ENCODE measurements at places on chromosomes 4 and X.

- DNase-seq, result no peak
Measured at GRCh38 chr4:37232315-37232714, 12.2 kb upstream of the NWD2 start.

DNA sequence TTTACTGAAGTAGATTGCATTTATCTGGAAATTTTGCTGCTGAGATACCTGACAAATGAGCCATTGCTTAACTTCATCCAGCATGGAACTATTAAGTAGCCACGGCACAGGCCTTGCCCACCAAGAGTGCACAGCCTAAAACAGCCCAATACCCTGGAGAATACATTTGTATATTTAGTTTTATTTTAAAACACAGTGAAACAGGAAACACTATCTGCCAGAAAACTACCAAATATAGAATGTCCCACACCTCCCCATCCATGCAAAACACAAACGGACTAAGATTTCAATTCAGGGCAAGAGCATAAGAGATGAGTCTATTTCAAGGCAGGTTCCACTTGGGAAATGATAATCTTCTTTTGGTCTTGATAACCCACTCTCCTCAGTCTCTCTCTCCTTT lies 57.1 kb downstream of the MAML3 start:
- DNase-seq, result no peak

DNA sequence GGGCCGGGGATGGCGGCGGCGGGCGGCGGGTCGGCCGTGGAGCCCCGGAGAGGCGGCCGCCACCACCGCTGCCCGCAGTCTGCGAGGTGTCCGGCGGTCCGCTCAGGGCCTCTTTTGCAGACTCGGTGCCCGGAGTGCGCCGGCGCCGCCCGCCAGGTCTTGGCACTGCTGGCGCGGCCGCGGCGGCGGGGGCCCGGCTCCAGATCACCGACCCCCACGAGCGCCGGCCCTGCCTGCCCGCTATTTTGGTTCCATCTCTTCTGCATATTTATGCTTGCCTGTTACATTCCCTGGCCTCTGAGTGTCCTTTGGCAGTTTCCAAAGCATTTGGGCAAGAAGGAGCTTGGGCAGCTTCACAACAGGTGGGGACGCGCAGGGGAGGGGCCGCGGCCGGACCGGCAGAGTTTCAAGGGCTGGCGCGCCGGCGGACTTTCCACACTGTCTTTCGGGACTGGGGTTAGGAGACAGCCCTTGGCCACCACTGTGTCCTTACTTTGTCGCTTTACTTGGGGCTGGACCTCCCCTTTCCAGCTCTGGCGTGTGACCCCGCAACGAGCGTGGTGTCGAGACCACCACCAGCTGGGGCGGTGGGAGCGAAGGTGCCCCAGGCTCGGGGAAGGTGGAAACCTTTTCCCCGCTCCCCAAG lies 668 bp upstream of the TAPT1 start:
- DNase-seq, result peak; percentile 58

- no peak for DNase-seq
Measured at GRCh38 chr4:139054791-139055505, 39.4 kb downstream of the NOCT start.

GRCh38 chrX:15849555-15849954 lies 5.1 kb downstream of the AP1S2 start:
- no peak for DNase-seq

GRCh38 chrX:16903274-16904022 lies 33.3 kb upstream of the RBBP7 start:
- DNase-seq, result no peak

DNA sequence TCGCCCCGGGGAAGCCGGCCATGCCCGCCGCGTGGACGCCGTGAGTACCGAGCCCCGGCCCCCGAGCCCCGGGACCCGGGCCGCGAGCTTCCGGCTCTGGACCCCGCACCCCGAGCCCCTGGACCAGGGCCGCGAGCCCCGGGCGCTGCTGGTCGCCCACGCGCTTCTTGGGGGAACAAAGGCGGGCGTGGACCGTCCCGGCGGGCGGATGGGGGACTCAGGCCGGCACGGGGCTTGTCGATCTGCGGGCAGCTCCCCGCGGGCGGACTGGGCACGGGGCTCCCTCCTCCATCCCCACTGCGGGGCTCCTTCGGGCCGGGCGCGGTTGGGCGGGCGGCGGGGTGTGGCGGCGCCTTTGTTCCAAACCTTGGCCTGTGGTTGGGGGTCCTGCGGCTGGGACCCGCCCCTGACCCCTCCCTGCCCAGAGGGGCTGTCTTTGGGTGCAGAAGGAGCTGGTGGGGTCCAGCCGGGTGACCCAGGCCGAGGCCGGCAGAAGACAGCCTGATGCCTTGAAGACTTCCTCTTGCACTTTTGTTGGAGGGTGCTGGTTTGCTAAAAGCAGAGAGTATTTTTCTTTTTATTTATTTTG lies 25.2 kb upstream of the ADD1 start:
- DNase-seq, result no peak

GRCh38 chr4:101756181-101756580 lies 34.3 kb upstream of the BANK1 start:
- no peak for DNase-seq

GRCh38 chr4:77052352-77052751 lies 23.4 kb downstream of the CCNI start:
- DNase-seq, result no peak

DNA sequence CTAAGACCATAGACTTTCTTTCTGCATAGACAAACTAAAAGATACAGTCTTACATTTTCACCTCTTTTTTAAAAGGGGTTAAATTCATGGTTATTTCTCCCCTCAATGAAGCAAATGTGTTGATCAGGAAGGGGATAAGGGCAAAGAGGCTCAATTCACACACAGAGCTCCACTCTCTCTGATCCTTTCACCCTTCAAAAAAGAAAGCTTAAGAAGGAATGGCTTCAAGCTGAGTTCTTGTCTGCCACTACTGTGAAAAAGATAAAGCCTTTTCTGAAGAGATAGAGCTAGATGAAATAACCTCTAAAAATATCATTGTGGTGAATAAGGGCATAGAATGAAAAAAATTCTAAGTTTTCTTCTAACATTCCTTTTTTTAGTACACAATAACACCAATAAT lies 28.3 kb downstream of the SEPSECS start:
- no peak for DNase-seq

- no peak for DNase-seq
Measured at GRCh38 chr4:3317656-3318211, 24.9 kb downstream of the RGS12 start.

DNA sequence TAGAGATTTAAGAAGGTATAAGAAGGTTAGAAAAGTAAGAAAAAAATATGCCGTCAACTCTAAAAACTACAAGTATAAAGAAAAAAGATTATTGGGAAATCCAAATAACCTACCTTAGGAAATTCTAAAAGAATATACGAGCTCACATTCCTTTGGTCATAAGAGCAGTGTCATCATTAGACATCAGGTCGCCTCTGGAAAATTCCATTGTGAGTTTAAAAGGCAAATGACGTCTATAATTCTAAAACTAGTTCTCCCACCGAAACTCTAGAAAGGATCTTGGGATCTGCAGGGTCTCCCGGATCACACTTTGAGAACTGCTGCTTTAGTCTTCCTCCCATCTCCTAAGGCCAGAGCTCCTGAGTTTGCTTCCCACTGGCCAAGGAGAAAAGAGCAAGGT lies 518 bp upstream of the SAT1 start:
- DNase-seq, result no peak

GRCh38 chr4:127656047-127656680 lies 23.4 kb downstream of the INTU start:
- DNase-seq, result no peak

DNA sequence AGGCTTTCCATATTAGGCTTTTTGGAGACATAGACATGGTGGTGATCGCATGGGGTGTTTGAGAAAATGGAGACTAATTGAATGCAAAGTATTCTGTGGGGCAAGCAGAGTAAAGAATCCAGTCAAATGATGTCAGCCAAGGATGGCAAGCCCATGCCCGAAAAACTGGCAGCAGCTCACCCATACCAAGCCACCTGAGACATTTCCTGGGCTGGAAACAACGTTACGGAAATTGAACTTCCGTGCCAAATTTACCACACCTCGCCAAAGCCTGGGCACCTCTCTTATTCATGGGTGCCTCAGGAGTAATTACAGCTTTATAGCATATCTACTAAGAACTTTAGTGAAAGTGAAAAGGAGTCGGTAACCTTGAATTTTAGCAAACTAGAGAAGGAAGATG lies 166.4 kb downstream of the CBR4 start:
- DNase-seq, result no peak

DNA sequence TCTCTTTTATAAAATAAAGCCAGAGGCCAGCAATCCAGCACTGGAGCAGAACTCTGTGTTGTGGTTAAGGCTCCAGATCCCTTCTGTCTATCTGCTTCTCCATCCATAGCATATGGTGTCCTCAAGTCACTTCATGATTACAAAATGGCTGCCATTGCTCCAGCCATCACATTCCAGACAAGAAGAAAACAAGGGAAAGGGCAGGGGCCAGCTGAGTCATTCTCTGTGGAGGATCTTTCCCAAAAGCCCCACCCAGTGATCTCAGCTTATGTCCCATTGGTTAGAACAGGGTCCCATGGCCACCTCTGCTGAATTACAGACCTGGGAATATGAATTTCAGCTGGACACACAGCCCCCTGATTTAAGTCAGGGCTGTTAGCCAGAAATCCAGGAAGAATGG lies 34.1 kb upstream of the MAN2B2 start:
- no peak for DNase-seq

- DNase-seq, result no peak
Measured at GRCh38 chrX:11704725-11705495, 39.2 kb upstream of the ARHGAP6 start.

DNA sequence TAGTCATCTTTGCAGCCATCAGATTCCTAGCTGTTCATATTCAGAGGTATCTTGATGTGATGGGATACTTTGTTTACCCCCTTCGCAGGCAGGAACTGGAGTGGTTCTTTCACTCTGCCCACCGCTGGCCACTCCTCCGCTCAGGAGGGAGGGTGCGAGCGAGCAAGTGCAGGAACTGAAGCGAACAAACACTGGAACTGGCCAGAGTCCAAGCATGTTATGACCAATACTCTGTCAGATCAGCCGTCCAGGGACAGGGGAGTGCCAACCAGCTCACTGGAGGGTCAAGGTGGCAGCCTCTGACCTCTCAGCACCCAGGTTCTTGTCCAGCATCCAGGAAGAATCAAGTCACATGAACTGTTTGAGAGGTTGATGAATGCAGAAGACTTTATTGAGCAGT lies 18.0 kb upstream of the MANBA start:
- DNase-seq, result no peak

GRCh38 chr4:106109929-106110328 lies 206.1 kb downstream of the TBCK start:
- DNase-seq, result no peak

DNA sequence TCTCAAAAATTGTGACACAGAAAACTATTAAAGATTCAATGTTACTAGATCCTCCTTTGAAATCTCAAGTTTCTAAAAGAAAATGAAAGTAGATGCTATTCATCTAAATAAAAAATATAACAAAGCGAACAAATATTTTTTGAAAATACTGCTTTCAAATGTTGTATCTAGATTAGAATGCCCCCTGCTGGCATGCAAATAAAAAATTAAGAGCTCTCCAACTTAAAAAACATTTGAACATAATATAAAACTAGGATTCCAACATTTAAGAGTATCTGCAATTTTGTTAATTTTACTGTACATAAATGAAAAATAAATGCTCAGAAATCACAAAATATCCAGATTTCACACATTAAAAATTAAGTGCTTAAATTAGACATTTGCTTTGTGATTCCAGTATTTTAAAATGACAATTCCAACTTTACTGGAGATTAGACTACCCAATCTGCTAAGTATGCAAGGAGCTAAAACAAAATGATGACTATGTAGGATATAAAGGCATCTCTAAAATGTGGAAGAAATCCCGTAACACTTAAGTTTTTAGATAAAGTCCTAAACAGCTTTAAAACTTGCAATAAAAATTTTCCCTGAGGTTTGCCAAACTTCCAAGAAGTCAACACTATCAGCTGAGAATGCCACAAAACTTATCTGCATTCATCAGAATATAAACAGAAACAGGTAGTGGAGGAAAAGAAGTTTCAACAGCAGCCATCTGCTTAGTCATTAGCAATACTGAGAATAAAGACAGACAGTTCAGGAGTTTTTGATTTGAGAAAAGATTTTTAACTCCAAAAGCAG lies 32.7 kb downstream of the DHX15 start:
- no peak for DNase-seq

GRCh38 chrX:21662761-21663160 lies 4.6 kb upstream of the KLHL34 start:
- DNase-seq, result no peak

DNA sequence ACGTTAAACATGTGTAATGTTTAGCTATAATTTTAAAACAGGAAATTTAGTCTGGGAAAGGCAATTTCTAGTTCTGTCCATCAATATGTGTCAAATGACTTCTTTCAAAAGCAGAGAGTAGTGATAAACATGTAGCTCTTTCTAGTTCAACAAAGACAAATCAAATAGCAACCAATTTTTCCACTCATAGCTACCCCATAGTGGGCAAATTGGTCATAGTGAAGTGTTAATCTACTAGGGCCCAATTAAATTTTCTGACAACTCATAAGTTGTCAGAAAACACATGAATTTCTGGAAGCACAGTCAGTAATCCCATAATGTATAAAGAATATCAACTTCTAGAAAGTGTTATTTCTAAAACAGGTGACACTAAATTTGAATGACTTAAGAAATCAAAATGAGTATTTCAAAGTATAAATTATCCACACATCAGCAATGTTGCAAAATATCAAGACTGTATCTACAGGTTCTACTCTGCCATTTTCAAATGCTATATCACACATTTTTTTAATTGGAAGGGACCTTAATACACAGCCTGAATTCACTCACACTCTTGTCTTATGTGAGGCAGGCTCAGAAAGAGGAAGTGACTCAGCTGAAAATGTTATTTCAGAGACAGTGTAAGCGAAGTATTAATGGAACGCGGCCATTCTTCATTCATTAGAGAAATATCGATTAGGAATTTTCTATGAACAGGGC lies 7.7 kb downstream of the OCIAD2 start:
- no peak for DNase-seq

DNA sequence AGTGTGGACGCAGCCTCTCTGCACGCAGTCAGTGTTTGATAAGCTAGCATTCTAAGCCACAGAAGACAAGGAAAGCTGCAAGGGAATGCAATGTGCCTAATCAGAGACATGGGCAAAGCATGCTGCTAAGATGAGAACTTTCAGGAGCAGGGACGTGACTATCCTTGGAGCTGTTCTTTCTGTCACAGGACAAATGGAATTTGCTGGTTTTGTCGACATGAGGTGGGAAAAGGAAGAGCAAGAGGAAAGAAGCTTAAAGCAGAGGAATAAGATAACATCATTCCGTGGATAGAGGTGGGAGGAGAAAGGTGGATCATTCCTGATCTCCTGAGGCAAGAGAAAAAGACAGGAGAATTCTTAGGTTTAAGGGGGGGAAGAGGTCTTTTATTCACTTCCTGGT lies 33.7 kb downstream of the RBM47 start:
- no peak for DNase-seq

- DNase-seq, result peak; percentile 12
Measured at GRCh38 chrX:104697294-104697693, 131.3 kb downstream of the IL1RAPL2 start.
